Esophagus squamous epithelium (tissue), 5 donors: ENCODE measurements at places on chromosomes 3 and 15.

GRCh38 chr3:14839236-14839635 is 20.5 kb downstream of the FGD5 start:
- no peak overlapping the region for H3K27ac ChIP-seq
- no peak for DNase-seq
- peaks cover 18% of the 10 kb centered on the region for H3K4me1 ChIP-seq
- no peaks in the 10 kb centered on the region for H3K36me3 ChIP-seq
- H3K4me3 ChIP-seq, result no peak overlapping the region

- no peaks in the 10 kb centered on the region for H3K36me3 ChIP-seq
- no peak overlapping the region for H3K4me3 ChIP-seq
- no peak overlapping the region for H3K27ac ChIP-seq
Observed at GRCh38 chr15:39478996-39479395, 101.9 kb upstream of the THBS1 start.

DNA sequence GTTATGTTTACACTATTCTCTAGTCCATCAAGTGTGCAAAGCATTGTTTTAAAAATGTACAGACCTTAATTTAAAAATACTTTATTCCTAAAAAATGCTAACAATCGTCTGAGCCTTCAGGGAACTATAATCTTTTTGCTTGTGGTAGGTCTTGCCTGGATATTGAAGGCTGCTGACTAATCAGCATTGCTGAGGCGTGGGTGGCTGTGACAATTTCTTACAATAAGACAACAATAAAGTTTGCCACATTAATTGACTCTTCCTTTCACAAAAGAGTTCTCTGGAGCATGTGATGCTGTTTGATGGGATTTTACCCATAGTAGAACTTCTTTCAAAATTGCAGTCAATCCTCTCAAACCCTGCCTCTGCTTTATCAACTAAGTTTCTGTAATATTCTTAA is 384.0 kb upstream of the TGFBR2 start:
- H3K4me3 ChIP-seq, result no peak overlapping the region
- H3K27ac ChIP-seq, result no peak overlapping the region
- DNase-seq, result no peak
- H3K4me1 ChIP-seq, result peaks cover under 1% of the 10 kb centered on the region

DNA sequence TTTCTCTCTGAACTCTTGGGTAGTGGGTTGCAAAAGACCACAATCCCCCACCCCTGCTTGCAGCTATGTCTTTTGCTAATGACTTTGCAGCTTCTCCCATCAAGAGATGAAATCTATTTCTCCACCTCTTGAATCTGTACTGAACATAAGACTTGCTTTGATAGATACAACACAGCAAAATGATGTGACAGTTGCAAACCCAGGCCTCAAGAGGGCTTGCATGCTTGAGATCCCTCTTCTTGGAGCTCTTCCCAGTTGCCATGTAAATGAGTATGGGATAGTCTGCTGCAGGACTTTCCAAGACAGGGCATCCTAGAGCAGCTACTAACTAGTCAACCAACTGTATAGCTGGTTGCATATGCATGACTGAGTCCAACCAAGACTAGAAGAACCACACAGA is 783.6 kb downstream of the PDCD6IP start:
- H3K27ac ChIP-seq, result no peak overlapping the region
- no peak overlapping the region for H3K4me3 ChIP-seq
- no peaks in the 10 kb centered on the region for H3K27me3 ChIP-seq
- DNase-seq, result no peak
- H3K36me3 ChIP-seq, result no peaks in the 10 kb centered on the region

DNA sequence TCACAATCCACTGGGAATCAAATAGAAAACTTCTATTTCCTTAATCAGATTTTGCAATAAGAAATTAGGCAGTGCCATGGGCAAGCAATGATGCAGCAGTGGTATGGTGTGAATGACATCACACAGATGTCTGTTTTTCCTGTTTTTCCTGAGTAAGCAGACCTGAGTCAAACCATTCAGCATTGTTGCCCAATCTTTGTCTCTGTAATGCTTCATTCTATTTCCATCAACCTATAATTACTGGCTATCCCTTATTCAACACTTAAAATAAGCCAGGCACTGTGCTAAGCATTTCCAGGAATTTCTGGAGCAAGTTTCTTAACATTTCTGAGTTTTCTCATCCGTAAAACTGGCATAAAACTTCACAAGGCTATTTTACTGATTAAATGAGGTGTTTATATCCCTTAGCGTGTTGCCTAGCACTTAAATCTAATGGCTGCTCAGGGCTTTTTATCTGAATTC is 11.3 kb upstream of the OXSR1 start:
- DNase-seq, result no peak
- H3K36me3 ChIP-seq, result no peaks in the 10 kb centered on the region
- H3K27ac ChIP-seq, result peak overlapping the region; percentile 68
- H3K27me3 ChIP-seq, result no peaks in the 10 kb centered on the region
- no peak overlapping the region for H3K4me3 ChIP-seq

DNA sequence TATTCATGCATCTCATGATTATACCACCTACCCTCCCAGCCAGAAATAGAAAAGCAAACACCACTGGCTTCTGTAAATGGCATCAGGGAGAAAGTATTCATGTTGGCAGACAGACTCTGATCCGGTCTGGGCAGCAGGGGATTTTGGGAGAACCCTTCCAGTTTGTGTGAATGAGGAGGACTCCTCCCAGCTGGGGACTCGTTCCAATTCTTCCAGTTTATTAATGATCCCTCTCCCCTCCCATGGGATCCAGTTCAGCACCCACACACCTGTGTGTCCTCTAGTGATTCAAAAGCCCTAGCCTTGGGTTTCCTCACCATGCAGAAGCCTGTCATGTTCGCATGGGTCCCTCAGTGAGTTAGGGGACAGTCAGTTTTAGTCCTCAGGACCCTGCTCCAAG is 110.9 kb downstream of the IQSEC1 start:
- no peaks in the 10 kb centered on the region for H3K27me3 ChIP-seq
- peak overlapping the region; percentile 46 for H3K27ac ChIP-seq
- no peak overlapping the region for H3K4me3 ChIP-seq
- H3K36me3 ChIP-seq, result no peaks in the 10 kb centered on the region

GRCh38 chr3:16381426-16381825 is 116.4 kb downstream of the OXNAD1 start:
- H3K36me3 ChIP-seq, result no peaks in the 10 kb centered on the region
- H3K27me3 ChIP-seq, result no peaks in the 10 kb centered on the region
- DNase-seq, result no peak
- no peak overlapping the region for H3K4me3 ChIP-seq
- H3K27ac ChIP-seq, result no peak overlapping the region
- peaks cover 13% of the 10 kb centered on the region for H3K4me1 ChIP-seq
